ENCODE measurements at places on chromosomes 13 and 19.
A peak's percentile ranks its signal among the peaks of the same experiment; 100 is the strongest.

DNA sequence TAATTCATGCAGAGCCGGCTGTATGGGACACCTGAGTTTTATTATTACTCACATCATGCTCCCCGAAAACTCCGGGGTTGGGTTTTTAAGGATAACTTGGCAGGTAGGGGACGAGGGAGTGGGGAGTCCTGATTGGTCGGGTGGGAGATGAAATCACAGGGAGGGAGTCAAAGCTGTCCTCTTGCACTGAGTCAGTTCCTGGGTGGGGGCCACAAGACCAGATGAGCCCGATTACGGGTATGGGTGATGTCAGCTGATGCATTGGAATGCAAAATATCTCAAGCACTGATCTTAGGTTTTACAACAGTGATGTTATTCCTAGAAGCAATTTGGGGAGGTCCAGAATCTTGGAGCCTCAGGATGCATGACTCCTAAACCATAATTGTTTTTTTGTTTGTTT is 18.6 kb upstream of the COG3 start:
- DNase-seq, result peak; percentile 13

GRCh38 chr13:29510651-29511084 is 84.8 kb downstream of the SLC7A1 start:
- DNase-seq, result no peak

DNA sequence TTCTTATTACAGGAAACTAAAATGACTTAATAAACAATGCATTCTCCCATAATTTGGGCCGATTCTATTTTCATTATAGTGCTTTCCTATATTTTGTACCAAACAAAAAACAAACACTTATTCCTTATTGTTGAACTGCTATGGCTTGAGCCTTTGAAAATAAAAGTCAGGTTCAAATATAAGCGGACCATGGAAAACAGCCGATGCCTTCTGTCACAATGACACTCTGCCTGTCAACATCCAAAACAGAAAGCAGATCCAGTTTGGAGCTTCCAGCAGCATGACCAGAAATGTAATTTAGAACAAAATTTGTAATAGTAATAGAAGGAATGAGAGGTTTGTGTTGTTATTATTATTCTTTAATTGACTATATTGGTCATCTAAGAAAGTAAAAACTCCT is 194.5 kb downstream of the LHFPL6 start:
- DNase-seq, result no peak

- no peak for DNase-seq
These were observed 73.7 kb upstream of the LRCH1 start for GRCh38 chr13:46479283-46479682.

DNA sequence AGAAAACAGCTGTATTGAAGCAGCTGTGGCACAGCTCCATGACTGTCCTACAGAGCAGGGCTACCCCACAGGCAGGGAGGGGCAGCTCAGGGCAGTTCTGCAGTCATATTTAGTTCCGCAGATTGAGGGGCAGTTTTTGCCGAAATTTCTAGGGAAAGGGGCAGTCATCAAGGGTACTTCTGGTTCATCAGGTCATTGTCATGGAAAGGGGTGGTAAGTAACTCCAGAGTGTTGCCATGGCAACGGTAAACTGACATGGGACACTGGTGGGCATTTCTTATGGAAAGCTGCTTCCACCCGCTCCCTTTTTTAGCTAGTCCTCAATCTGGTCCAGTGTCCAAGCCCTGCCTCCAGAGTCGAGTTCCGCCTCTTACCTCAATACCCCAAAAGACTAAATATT is 702.8 kb downstream of the LIG4 start:
- DNase-seq, result no peak

DNA sequence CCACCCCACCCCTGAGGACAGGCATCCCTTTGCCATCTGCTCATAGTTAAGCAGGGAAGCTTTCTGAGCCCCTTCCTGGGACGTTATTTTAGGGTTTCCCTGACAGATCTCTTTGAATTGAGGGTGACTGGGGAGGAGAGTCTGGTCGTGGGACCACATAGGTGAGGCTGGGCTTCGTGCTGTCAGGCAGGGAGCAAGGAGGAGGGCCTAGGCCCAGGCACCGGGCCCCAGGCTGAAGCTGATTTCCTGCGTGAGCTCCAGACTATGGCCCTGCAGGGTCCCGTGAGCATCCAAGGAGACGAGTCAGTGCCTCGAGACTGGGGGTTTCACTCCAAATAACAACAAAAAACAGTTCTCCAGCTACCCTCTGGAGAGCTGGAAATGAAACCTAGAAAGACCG is 60.4 kb downstream of the MYO9B start:
- no peak for DNase-seq

GRCh38 chr13:40552895-40553294 is 113.5 kb downstream of the FOXO1 start:
- no peak for DNase-seq

DNA sequence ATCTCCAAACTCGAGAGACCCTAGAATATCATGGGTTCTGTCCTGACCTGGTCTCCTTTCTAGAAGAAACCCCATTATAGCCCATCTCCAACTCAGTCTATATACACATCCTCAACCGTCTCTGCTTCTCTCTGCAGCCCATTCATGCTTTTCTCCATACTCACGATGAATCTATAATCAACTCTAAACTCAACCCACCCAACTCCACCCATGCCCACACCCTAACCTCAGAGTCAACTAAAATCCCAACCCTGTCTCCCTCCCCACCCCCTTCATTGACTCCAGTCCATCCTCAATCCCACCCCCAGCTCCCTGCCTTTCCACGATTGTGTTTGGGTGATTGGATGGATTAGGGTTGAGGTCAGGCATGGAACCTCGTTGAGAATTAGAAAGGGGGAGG is 1.8 kb downstream of the SBK3 start:
- no peak for DNase-seq

DNA sequence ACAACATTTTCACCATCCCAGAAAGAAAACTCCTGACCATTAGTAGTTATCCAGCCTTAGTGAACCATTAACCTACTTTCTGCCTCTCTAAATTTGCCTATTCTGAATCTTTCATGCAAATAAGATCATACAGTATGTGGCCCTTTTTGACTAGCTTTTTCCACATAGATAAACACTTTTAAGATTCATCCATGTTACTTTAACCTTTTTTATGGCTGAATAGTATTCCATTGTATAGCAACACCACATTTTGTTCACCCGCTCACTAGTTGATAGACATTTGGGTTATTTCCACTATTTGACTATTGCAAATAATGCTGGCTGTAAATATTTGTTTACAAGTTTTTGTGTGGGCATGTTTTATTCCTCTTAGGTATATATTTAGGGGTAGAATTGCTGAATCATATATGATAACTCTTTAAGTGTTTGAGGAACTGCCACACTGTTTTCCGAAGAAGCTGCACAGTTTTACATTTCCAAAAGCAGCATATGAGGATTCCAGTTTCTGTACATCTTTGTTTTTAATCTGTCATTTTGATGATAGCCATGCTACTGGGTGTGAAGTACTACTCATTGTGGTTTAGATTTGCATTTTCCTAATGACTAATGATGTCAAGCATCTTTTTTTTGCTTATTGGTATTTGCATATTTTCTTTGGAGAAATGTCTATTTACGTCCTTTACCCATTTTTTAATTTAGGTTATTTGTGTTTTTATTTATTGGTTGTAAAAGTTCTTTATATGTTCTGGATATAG is 17.1 kb downstream of the COG6 start:
- DNase-seq, result no peak

DNA sequence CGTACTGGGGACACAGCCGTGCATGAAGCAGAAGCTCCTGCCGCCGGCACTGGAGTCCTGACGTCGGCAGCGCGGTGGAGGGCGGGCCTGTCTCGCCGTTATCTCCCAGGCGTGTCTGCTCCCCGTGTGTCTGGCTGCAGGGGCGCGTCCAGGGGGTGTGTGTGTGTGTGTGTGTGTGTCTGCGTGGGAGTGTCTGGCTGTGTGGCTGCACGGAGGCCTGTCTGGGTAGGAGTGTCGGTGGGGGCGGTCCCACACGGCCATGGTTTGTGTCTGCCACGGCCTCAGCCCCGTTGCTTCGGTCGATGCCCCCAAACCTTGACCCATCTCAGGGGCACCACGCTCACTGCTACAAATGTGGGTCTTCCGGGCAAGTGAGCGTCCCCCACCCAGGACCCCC is 18.3 kb downstream of the ARID3A start:
- no peak for DNase-seq

DNA sequence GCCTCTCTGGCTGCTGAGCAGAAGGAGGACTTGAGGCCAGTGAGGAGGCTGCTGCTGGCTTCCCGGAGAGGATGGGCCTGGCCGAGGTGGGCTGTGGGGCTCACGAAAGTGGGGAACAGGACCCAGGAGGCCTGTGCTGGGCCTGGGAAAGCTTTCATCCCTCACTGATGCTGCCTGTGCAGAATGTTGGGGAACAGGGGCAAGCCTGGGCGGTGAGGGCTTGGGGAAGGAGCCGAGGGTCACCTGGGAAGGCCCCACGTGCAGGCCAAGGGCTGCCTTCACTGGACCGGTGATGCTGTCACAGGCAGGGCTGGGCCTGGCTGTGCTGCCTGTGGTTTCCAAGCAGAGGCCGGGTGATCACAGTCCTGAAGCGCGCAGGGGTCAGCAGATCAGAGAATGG is 9.4 kb downstream of the AP1M1 start:
- DNase-seq, result no peak

DNA sequence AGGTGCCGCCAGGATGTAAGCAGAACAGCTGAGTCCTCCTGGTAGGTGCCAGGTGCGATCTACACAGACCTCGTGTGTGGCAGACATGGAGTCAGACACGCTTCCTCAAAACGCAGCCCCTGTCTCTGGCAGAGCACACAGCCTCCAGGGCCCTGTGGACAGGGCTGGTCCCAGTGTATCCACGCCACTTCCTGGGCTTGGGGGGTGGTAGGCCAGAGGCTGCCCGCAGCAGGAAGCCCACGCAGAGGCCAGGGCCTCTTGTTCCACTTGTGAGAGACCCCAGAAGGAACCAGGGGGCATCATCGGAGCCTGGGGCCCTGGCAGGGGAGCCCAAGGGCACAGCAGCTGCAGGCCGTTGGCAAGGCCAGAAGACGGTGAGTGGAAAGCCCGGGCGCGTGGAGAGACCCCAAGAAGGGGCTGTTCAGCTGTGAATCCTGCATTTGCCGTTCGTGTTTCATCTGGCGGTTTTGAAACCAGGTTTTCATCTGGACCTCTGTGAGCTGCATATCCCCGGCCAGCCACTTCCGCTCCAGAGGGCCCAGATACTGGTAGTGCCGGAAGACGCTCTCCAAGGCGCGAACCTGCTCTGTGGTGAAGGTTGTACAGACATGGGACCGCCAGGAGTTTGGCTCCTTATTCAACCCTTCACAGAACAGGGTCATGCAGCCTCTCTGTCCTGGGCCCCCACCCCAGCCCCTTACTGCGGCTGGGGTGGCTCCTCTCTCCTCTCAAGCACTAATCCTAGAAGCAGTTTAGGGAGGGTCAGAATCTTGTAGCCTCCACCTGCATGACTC is 25.1 kb upstream of the SLITRK1 start:
- DNase-seq, result no peak

GRCh38 chr13:45341799-45342500 is 967 bp upstream of the TPT1 start:
- no peak for DNase-seq

GRCh38 chr19:43681821-43682220 is 11.9 kb upstream of the PLAUR start:
- no peak for DNase-seq

DNA sequence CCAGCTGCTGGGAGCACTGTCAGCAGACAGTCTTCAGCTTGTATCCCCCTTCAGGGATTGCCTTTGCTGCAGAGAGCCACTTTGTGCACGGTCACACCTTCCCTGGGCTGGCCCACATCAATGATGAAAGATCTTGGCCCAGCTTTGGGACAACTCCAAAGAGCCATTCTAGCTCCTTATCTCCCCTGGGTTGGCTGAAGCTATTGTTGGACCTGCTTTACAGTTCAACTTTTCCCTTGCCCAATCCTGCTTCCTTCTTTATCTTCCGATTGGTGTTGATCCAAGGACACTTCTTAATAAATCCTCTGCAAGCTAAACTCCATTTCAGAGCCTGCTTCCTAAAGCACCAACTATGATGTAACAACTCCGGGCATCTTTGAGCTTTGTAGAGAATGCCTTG is 466.4 kb downstream of the KLF12 start:
- DNase-seq, result no peak

DNA sequence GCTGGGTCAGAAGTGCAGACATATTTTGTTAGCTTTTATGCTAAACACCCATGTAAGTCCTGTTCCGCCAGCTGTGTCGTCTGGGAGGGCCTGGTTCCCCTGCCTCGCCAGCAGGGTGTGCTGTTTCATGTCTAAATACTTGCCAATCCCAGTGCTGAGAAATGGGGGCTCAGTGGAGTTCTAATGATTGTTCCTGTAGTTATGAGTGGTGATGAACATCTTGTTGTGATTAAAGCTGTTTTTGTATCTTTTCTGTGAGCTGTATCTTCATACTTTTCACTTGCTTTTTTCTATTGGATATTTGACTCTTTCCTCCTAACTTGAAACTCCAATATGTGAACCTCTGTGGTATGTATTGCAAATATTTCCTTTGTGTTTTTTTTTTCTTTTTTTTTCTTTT is 32.7 kb downstream of the KDM4B start:
- DNase-seq, result peak; percentile 49
